ENCODE measurements at places on chromosomes 16 and 17.

GRCh38 chr17:47852113-47852949 is 1.4 kb upstream of the SP6 start:
- DNase-seq, result no peak

DNA sequence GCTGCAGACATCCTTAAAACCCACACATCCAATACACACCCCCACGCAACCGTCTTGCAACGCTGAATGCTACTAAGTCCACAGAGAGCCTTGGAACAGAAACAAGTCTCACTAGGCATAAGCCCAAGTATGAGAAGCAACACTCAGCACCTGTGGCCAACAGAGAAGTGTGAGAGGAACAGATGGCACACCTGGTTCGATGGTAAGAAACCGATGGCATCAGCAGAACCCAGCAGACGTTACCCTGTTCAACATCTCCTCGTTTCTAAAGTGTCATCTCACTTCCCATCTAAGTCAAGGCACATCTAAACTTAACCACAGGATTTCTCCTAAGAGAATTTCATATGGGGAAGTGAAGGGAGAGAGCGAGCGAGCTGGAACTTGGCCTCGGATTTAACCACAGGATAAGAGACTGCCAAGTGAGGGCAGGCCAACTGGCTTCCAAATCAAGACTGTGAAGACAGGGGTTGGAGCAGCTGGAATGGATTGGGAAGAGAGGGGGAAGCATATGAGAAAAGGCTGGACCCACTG is 41.0 kb downstream of the NXPH3 start:
- DNase-seq, result no peak

DNA sequence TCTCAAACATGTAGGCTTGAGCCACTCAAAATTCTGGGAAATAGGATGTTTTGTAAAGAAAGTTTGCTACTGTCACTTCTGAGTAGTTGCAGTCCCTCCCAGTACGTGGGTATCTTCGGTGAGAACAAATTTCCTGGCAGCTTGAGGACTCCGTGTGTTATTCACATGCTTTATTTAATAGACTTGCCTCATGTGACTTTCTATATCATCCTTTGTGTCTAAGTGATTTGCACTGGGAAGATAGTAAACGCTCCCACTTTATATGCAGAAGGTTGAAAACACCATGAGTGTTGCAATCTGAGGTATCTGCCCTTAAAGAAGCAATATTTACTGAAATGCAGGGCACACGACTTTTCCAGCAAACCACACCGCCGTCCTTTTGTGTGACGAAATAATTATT is 643.7 kb downstream of the MAF start:
- DNase-seq, result no peak

DNA sequence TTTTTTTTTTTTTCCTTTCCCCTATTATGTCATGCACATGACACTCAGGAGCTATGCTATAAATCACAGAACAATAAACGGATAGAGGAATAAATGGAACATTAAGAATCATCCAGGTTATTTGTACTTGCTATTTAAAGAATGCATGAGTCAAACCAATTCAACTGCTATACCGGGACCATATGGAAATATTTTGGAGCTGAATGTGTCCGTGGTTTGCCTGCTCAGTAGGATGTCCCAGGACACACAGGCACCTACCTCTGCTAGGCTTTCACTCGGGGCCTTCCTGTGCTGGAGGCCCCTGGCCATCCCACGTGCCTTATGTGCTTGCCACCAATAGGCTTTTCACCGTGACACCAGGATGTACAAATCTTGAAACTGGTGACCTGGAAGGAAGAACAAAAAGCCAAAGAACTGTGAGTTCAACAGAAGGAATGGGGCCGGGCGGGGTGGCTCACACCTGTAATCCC is 15.3 kb upstream of the SEC14L1 start:
- DNase-seq, result no peak

- DNase-seq, result no peak
These were observed 6.9 kb downstream of the PPY start for GRCh38 chr17:43935204-43935925.

GRCh38 chr16:12205378-12206097 is 229.0 kb downstream of the SNX29 start:
- no peak for DNase-seq

GRCh38 chr16:83533193-83533592 is 274.6 kb upstream of the HSBP1 start:
- DNase-seq, result no peak

DNA sequence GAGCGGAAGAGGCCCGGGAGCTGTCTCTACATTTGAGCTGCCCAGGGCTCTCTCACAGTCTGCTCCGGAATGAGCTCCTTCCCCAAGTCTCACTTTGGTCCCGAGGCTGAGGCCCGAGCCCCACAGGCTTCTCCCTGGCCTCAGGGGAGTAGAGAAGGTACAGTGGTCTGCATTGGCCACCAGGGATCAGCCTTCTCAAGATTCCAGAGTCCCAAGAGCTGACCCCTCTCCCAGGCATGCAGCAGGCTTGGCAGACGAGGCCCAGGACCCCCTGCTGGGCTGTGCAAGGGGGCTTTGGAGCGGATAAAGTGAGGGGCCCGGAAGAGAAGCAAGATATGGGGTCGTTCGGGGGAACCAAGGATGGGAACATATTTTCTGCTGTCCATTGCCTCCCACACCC is 3.1 kb downstream of the PRSS27 start:
- DNase-seq, result no peak

- DNase-seq, result no peak
These were observed 20.2 kb downstream of the DNASE1 start for GRCh38 chr16:3674513-3675295.

GRCh38 chr17:56489980-56490379 is 103.5 kb upstream of the NOG start:
- DNase-seq, result no peak

GRCh38 chr17:29138971-29139691 is 41.1 kb downstream of the MYO18A start:
- DNase-seq, result peak; percentile 44

GRCh38 chr16:86088816-86089215 is 189.9 kb downstream of the IRF8 start:
- DNase-seq, result no peak

DNA sequence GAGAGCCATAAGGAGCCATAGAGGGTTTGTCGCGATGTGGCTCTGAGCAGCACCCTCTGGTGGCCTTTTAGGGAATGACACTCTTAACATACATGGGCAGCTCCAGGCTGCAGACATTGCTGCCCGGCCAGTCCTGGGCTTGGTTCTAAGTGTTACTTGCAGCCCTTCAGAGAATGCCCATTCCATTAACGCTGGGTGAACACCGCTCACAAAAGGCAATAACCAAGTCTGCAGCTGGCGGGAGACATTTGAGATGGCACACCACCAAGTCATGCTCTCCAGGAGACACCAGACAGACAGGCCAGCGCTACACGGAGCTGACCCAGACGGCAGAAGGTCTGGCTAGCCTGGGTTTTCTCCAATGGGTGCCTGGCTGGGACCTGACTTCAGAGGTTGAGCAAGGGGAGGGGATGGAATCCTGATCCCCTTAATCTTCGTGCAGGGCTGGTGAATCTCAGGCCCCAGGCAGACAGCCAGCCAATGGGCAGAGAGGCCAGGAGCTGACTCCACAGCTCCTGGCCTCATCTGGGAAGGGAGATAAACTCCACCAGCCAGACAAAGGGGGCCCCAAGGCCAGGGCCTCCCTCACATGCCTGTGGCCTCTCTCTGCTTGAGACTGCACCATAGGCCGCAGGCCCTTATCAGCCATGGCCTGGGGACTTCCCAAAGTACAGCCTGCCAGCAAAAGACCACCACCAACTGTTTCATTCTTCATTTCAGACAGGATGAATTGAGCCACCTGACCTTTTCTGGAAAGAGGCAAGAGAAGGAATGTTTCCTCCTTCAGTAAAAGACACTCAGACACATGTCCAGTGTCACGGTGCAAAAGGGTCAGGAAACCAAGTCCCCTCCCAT is 58.8 kb downstream of the ZDHHC7 start:
- DNase-seq, result no peak

DNA sequence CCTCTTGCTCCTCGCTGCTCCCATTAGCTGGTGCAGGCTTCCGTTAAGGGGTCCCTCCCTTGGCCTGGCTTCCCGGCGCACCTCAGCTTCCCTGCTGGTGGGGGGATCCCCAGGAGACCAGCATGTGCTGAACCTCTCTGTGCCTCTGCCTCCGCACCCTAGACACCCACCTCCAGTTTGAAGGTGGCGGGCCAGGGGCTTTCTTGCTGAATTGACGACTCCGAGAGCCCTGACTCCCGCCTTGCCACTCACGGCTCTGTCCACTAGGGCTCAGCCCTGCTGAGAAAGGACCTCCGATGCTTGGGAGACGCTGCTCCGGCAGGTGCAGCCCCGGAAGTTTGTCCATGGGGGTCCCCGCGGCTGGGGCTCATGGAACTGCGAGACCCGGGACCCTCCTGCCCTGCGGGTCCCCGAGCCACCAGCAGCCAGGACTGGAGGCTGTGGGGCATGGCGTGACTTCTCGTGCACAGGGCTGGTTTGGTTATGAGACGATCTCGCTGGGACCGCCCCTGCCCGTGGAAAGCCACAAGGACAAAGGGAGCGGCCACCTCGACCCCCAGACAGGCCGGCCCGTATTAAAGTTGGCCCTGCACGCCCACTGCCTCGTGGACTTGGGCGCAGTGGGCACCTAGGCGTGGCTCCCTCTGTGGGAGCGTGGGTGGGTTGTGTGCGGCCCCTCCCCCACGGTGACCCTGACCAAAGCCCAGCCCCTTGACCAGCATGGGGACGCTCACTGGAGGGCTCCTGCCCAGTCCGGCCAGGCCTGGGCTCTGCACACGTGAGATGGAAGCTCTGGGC is 8.1 kb downstream of the CHMP6 start:
- no peak for DNase-seq

- no peak for DNase-seq
These were observed 33.1 kb downstream of the WIPI1 start for GRCh38 chr17:68424203-68424602.

All from nucleus accumbens (tissue), 56 donors.